ENCODE measurements at places on chromosomes 1 and 21.

- DNase-seq = no peak
These were observed 41.8 kb downstream of the LYPLAL1 start for GRCh38 chr1:219215477-219215876.

DNA sequence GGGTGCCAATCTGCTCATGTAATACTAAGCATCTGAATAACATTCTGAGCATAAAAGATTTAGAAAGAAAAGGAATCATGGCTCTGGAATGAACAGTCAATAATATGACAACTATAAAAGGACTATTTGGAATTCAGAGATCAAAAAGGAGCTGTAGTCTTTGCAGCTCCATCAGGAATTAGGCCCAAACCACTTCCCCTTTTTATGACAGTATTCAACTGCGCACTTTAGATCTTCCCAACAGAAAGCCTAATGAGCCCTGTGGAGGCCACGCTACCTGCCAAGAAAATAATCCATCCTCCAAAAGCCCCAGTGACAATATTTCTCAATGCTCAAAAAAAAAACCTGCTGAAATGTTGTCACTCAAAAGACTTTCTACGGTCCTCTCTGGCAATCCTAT, 163.2 kb downstream of the SNX7 start:
- DNase-seq = no peak

GRCh38 chr1:107142140-107142542, 1.3 kb downstream of the NTNG1 start:
- peak; percentile 5 for DNase-seq

GRCh38 chr1:172551279-172551678, 18.3 kb downstream of the SUCO start:
- DNase-seq = no peak

DNA sequence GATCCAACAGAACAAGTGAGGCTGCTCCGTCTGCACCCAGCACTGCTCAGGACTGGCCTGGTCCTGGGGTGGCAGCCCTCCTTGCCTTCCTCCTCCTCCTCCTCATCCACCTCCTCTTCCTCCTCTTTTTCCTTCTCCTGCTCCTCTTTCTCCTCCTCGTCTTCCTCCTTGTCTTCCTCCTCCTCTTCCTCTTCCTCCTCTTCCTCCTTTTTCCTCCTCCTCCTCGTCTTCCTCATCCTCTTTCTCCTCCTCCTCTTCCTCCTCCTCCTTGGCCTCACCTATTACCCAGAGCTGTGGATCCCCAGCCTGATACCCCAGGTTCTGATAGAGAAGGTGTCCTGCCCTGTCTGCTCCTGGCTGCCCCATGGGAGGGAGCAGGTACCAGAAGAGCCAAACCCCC, 16.6 kb upstream of the MFN2 start:
- no peak for DNase-seq

GRCh38 chr1:29201595-29202051, 19.9 kb upstream of the SRSF4 start:
- DNase-seq = no peak

DNA sequence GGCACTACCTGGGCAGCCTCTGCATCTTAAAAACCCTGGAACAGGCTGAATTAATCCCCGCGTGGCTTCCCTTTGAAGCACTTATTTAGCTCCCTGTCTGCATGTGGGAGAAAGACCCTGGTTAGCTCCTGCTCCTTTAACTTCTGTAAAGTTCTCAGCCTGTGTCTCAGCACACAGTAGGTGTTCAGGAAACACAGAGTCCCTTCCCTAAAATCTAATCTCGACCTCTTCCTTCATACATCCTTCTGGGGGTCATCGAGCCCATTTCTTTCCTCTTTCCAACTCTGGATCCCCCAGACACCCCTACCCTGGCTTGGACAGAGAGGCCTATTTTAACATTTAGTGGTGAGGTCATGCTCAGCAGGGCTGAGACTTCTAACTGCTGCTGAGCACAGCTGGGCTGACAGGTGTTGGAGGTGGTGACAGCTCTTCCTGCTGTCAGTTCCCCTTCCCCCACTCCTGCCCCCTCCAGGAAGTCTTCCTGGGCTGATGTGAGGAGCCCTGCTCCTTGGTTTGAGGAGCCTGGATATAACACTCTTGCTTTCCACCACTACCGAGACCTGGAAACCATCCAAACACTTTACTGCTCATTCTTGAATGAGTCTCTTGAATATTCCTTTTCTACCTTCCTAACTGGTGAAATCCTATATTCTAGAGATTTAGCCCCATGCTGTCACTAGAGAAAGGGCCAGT, 5.3 kb downstream of the E2F2 start:
- peak; percentile 37 for DNase-seq

DNA sequence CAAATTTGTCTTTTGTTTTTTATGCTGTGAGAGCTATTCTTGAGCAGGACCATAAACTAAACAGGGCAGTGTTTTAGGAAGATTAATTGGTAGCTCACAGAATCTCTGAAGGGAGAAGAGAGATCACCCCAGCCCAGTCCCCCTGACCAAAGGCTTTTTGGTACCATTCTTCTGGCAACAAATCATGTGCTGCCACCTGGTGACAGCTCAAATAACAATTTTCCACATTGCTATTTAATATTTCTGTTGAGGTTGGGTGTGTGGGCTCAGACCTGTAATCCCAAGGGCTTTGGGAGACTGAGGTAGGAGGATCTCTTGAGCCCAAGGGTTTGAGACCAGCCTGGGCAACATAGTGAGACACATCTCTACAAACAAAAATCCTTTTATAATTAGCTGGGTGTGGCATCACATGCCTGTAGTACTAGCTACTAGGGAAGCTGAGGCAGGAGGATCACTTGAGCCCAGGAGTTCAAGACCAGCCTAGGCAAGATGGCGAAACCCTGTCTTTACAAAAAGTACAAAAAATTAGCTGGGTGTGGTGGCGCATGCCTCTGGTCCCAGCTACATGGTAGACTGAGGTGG, 2.2 kb upstream of the TESK2 start:
- peak; percentile 68 for DNase-seq

- no peak for DNase-seq
These were observed 21.9 kb downstream of the MCOLN2 start for GRCh38 chr1:84975035-84975434.

GRCh38 chr1:206952171-206952570, 5.9 kb upstream of the PIGR start:
- no peak for DNase-seq

- DNase-seq = no peak
These were observed 204.2 kb upstream of the RRP15 start for GRCh38 chr1:218080863-218081262.

DNA sequence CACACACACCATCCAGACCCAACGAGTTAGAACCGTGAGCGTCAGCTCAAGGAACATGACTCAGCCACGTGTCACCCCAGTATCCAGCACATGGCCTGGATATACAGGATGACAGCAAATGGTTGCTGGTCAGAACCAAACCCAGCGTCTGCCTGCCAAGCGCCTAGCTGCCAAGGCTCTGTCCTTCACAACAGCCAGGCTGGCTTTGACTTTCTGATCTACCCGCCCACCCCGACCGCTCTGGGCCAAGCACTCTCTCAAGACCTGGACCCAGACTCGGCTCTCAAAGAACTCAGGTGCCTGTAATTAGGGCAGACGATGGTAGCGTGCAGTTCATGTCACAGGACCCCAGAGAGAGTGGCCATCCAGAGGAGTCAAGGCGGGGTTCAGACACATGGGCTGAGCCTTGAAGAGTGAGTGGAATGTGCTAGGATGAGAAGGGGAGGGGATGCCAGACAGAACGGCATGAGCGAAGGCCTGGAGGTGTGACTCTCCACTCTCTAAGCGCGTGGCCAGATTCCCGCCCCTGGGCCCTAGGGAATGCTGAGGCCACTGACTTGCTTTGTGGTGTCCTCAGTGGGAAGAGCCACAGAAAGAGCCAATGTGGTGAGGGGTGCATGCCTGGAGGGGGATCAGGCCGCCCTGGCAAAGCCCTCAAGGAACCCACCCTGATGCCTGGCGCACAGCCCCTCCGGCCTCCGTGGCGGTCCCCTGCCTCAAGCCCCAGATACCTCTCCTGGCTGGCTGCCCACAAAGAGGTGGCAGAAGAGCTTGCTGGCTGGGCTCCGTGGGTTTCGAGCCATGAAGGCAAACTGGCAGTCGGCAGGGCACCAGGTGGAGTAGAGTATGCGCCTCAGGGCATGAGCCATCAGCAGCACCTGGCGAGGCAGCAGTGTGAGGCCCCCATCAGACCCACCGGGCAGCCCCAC, 7.0 kb downstream of the SH2D5 start:
- no peak for DNase-seq

DNA sequence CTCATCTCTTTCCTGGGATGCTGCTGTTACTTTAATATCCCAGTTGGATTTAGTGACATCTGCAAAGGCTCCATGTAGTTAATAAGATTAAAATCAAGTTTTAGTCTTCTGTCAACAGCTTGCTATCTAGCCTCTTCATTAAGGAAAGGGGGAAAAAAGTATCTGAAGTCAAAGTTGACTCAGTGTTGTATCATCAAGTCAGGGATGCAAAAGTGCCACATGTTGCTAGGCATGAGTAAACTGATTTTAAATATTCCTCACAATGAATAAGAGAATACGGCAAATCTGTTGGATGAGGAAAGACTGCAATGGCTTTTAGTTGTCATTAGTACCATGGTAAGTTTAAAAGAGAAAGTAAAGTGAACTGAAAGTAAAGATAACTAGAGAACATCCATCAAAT, 383.2 kb upstream of the ZRANB2 start:
- DNase-seq = no peak

DNA sequence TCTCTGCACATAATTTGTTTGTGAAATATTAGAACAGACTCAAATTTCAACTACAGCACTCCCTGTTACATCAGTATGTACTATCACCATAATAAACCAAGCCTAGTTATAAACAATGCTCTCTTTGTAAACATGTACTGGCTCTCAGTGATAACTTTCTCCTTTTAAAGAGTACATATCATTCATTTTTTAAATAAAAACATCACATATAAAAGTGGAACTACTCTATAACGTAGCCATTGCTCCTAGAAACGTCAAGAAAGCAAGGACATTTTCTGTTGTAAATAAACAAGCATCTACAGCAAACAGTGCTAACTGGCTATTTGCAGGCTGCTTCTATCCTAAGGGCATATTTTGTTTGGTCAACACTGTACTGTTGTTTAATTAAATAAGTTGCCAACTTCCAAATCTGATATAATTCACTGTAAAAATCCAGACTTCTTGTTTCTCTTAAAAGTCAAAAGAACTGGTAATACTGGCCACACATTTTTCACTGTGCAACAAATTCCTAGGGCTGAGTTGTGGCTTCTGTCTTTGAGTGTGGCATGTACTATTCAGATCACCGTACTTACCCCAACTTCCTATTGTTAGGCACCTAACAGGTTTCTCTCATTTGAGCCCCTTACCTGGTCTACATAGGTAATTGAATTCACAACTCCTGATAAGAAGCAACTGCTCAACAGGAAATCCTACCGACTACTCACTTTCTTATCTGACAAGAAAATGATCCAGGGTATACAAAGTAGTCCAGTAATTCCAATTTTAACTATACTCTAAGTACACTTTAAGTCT, 111.9 kb downstream of the DENND1B start:
- DNase-seq = no peak

- no peak for DNase-seq
These were observed 105.8 kb upstream of the RAB4A start for GRCh38 chr1:229164836-229165735.

GRCh38 chr1:23657659-23658275, 33.8 kb upstream of the RPL11 start:
- peak; percentile 30 for DNase-seq

GRCh38 chr1:3837200-3837599, 19.8 kb downstream of the CEP104 start:
- DNase-seq = no peak

DNA sequence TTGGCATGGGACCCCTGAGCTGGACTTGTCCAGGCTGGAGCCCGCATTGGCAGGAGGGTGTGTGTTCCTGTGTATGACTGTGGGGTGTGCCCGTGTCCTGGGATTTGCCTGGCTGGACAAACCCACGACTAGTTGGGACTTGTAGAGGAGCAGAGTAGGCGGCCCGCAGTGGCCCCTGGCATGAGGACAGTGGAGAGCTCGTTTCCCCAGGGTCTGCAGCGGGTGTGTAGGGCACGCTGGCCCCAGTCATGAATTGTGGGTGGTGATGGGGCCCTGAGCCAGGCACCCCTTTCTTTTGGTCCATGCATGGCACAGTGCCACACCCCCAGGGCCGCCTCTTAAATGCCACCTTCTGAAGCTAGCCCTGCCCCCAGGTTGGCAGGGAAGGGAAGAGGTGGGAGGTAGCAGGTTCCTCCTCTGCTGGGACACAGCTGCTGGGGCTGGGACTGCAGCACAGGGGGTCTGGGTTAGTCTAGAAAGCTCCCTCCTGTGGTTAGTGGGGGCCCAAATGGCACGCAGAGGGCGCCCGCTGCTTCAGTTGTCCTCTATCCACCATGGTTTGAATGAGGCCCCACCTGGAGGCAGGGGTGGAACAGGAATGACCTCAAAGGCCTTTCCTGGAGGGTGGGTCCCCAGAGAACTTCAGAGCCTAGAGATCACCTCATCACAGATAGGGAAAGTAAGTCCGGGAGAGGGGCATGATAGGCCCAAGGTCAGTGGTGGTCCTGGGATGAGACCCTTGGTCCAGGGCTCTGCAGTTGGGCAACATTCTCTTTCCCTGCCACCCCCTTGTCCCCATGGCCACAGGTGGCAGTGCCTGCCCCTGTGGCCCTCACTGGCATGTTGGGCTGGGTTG, 4.1 kb downstream of the CROCC start:
- DNase-seq = no peak

DNA sequence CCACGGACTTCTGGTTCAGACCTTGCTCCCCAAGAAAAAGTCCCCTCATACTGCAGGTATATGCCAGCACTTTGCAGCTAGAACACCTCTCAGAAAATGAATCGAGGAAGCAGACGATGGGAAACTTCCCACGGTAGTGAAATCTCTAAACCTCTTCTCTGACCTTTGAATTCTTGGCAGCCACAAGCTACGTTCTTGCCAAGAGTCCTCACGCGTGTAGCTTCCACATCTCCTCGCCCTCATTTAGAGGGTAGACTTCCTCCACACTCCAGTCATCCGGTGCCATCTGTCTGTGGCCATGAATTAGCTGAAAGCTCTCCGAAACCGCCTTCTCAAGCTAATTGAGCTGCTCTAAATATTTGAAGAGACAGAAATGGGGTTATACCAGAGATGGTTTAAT, 127.8 kb downstream of the RGS7 start:
- DNase-seq = no peak

DNA sequence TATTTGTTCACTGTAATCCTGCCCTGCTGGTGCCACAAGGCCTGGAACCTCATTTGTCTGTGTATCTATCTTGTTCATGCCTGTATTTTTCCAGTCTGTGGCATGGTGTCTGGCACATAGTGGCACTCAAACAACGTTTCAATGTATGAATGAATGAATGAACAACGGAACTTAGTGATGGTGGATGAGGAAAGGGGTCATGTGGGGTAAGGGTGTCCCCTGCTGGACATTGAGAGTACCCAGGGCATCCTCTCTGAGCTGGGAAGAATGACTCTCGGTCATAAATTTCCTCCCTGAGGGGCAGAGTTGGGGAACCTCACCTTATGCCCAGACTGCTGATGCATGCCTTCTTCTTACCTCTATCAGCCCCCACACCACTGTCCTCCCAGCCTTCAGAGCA, 18.9 kb upstream of the ZNF683 start:
- DNase-seq = peak; percentile 69

DNA sequence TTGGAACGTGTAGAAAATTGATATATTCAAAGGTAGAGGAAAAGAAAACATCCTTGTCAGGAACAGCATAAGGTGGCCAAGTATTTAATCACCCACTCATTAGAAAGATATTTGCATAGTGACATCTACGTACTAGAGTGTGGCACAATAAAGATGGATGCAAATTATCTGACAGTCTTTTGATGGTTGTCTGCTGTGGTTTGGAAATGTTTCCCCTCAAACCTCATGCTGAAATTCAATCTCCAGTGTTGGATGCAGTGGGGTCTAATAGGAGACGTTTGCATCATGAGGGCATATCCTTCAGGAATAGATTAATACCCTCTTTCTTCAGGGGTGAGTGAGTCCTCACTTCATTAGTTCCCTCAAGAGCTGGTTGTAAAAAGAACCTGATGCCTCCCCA, 34.1 kb upstream of the RUNX1 start:
- no peak for DNase-seq

Data from CD4-positive, alpha-beta T cell treated with Interleukin-12 subunit alpha and Interleukin-12 subunit beta, for 1 hour (primary cell).